ENCODE measurements at places on chromosomes 12 and 14.

GRCh38 chr12:124498275-124499189 lies 68.9 kb downstream of the NCOR2 start:
- DNase-seq: no peak

GRCh38 chr12:43696154-43696553 lies 62.4 kb downstream of the PUS7L start:
- DNase-seq: no peak

GRCh38 chr12:18898470-18898869 lies 160.6 kb downstream of the CAPZA3 start:
- DNase-seq: no peak

- DNase-seq: no peak
These were observed 7.7 kb downstream of the GNPTAB start for GRCh38 chr12:101823039-101823438.

- no peak for DNase-seq
These were observed 3.1 kb upstream of the NOXRED1 start for GRCh38 chr14:77426396-77426795.

DNA sequence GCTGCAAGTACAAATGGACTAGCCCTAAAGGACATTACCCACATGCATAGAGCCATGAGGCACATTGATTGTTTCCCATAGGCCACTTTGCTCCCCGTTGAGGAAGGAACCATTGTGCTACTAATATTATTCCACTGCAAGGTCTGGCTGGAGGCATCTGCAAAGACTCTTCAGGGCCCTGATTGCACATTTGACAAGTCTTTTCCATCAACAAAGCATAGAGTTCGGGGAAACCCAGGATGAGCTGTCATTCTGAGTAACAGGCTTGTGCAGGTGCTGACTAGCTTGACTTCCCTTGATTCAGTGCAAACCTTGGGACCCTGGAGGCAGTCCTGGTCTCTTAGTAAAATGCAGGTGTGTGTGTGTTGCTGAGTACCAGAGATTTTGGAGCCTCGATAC lies 73.8 kb downstream of the SUSD6 start:
- no peak for DNase-seq

DNA sequence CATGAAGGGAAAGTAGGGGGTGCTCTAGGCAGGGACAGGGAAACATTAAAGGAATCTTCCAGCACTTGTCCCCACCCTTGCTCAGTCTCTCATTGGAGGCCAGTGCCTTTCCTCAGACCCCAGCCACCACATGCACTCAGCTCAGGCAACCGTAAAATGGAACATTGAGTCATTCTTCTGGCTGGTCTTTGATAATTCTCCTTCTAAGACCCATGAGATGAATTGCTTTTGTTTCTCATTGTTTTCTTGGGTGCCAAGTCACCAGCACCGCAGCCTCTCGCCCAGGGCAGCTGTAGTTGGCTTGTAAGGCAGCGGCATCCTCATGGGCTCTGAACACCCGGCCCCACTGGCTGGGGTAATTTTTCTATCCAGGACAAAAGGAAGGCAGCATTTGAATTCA lies 108.2 kb downstream of the PHETA1 start:
- no peak for DNase-seq

GRCh38 chr12:3207175-3207574 lies 130.0 kb downstream of the TSPAN9 start:
- no peak for DNase-seq

DNA sequence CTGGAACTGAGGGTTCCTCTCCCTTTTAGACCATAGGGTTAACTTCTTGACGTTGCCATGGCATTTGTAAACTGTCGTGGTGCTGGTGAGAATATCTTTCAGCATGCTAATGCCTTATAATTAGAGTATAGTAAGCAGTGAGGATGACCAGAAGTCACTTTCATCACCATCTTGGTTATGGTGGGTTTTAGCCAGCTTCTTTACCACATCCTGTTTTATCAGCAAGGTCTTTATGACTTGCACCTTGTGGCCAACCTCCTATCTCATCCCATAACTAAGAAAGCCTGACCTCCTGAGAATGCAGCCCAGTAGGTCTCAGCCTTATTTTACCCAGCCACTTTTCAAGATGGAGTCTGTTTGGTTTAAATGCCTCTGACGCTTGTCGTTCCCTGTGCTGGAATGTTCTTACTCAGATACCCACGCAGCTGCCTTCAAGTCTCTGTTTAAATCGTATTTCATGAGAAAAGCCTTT lies 44.2 kb downstream of the BBS10 start:
- no peak for DNase-seq

Measured in T1000 (cell line).